Left renal cortex interstitium (tissue), 4 donors: ENCODE measurements at places on chromosomes 16 and 17.

- no peak for DNase-seq
Observed at GRCh38 chr17:44280392-44280937, 12.5 kb upstream of the SLC4A1 start.

DNA sequence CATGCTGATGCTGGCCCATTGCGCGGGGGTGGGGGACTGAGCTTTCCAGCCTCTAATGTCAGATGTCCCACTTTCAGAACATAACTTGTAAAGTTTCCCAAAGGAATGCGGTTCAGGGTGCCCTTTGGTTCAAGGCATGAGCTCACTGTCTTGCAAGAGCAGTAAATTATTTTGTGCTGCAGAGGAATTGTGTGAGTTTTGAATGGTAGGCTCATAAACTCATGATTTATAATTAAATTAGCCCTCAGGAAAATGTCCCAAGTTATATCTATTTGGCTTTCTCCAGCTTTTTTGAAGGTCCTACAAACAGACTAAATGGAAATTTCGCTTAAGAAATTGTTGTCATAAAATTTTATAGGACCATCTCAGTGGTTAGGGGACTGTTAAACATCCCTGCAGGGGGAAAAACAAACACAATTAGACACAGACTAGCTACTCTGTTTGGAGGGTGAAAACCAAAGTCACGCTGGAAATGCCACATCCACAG lies 321.8 kb downstream of the HS3ST3B1 start:
- peak; percentile 15 for DNase-seq

GRCh38 chr17:62919388-62919787 lies 46.6 kb upstream of the TANC2 start:
- no peak for DNase-seq

DNA sequence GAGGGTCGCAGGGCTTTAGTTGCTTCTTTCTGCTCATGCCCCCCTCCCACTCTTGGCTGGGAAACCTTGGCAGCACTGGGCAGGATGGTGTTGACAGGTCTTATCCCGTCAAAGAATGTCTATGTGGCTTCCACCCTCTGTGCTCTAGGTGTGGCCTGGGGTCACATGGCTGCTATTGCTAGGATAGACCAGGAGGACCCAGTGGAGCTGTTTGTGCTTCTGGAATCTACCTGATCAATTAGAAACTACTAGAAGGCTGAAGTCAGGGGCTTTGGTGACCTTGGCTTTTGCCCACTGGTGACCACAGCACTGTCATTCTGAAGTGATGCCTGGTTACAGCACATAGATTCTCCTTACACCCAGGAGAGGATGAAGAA lies 105.8 kb downstream of the CMIP start:
- DNase-seq: no peak

DNA sequence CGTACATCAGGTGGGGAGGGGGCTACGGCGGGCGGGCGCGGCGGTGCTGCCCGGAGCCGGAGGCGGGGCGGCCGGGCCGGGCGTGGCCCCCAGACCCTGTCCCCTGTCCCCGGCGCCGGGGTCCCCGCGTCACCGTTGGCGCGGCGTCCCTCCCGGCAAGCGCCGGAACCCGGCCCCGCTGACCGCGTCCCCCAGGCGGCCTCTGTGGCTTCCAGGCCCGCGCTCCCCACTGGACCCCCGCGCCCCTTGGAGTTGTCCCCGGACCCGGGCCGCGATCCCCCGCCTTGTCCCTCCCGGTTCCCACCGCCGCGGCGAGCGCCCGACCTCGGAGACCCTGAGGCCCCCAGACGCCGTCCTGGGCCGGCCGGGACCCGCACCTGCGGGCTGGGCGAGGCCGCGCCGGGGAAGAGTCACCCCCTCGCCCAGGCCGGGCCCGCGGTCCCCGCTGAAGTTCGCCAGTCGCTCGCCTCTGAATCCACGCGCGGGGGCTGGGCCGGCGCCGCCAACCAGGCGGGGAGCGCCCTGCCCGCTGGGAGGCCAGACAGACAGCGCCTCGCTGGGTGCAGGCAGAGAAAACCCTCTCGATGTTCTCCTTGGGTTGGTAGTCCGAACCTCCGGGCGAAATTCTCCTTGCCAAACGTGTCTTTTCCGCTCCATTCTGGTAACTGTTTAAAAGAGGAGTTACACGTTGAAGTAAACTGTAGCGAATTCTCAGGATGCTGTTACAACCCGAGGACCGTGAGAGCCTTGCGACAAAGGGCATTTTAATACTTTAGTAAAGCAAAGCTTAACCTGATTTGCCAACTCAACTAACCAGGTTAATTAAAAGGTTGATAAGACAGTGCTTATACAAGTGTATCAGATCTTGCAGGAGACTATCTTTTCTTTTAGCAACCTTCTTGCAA lies 761 bp downstream of the GAN start:
- no peak for DNase-seq

DNA sequence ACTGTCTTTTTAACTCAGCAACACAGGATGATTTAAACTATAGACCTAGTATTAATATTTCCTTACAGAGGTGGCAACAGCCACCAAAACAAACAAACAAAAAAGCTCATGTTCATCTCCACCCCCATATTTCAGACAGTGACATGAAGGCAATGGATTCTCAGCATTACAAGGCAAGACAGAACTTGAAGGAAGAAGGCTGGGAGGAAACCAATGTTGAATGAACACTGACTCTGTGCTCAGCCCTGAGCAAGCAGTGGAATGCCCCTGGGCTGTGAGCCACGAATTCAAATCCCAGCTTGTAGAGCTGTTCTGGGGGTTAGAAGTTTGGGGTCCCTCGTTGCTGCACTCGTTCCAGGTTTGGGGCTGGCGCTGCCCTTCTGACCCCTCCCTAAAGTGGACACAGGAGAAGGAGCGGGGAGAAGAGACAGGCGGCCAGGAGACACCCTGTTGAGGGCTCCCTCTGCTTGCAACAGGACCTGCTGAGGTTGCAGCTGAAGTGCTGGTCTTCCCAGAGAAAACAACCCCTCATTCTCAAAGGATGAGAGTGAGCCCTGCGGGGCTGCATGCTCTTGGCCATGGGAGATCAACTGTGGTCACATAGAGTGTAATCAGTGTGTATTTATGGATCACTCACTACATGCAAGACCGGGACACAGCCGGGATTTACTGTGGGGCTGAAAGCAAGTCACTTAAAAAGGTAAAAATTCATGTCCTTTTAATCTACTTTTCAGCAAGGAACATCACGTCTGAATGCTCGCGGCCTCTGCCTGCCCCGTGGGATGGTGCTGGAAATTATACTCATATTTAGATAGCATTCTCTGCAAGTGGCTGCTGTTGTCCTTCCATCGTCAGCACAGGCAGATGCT lies 34.3 kb downstream of the MYH3 start:
- DNase-seq: no peak

DNA sequence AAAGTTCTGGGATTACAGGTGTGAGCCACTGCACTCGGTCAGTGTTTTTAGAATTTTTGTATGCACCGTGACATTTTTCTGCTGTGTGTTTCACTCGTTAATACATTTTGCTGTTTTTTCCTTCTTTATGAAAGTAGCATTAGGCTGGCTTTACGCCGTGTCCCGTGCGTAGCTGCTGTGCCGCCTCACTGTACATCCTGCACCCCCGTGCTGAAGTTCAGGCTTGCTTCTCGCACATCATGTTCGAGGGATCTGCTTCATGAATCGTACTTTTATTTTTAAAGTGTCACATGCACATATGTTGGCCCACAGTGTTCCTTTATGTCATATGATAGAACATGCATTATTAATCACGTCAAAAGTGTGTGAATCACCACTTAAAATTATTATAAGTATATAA lies 84.4 kb upstream of the ZNF750 start:
- DNase-seq: no peak

GRCh38 chr17:77115510-77115909 lies 25.3 kb upstream of the SEC14L1 start:
- DNase-seq: no peak

DNA sequence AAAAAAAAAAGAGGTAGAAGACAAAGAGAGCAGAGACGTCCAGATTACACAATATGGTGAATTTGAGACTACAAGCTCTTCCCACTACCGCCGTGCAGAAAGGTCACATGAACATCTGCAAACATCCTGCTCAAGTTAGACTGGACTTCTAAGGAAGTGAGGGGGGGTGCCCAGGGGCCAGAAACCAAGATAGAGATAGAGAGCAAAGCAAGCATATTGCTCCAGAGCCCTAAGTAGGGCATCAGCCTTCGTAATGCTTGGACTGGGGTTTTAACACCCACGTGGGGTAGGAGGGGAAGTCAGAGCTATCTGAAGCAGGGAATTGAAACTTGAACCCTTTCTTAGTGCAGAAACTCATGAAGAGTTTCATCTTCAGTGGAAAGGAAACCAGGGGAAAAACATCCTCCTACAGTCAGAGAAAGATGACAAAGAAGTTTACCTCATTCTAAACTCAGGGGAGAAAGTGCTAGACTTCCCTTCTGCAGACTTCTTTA lies 8.7 kb downstream of the CLEC19A start:
- peak; percentile 7 for DNase-seq

- no peak for DNase-seq
Observed at GRCh38 chr17:51805185-51805584, 353.3 kb downstream of the CA10 start.

- DNase-seq: no peak
Observed at GRCh38 chr16:77721752-77722308, 484 bp upstream of the NUDT7 start.

GRCh38 chr16:88922114-88922825 lies 54.7 kb downstream of the CBFA2T3 start:
- DNase-seq: no peak

DNA sequence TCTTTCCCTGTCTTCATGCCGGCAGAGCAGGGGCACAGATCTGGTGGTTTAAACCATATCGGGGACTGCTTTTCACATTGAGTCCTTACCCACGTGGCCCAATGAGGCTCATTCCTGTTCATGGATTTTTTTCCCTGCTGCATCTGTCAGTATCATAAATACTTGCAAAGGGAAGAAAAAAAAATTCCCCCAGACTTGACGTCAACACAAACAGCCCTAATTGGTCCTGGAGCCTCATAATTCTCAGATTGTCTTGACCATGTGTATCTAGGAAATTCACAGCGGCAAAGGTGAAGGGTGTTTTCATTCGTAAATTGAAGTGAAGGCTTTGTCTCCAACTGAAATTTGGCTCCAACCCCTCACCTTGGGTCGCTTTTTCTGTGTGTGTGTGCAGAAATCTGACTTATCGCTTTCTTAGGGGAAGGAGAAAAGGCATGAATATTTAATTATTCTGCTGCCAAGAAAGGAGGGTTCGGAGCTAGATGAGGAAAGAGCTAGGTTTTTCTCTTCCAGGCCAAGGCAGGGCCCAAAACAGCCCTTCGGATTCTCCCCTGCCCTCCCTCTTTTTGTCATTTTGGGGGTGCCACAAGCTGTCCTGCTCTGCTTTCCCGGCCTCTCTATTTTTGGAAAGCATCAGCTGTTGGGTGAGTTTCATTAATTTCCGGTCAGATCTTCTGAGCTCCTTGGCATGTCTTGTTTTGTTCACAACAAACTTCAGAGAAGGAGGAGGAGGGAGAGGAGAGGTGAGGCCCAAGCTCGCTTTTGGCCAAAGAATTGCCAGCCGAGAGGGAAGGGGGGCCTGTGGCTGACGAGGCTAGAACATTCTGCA lies 17.8 kb upstream of the CIBAR2 start:
- DNase-seq: no peak

DNA sequence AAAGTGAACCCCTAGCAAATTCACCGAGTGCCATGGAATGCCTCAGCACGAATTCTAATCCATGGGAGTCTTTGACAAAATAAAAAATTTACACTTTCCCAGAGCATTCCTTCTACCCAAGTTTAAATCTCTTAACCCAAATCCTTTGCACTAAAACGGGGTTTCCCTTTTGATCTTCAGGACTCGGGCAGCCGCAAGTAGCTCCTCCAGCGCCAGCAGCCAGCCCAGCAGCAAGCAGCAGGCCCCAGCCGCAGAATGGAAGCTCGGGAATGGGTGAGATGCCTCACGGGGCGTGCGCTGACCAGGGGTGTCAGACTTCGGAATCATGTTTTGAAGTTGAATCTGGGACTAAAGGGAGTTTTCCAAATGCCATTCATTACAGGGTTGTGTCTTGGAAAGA lies 42.4 kb downstream of the RPA1 start:
- DNase-seq: no peak

DNA sequence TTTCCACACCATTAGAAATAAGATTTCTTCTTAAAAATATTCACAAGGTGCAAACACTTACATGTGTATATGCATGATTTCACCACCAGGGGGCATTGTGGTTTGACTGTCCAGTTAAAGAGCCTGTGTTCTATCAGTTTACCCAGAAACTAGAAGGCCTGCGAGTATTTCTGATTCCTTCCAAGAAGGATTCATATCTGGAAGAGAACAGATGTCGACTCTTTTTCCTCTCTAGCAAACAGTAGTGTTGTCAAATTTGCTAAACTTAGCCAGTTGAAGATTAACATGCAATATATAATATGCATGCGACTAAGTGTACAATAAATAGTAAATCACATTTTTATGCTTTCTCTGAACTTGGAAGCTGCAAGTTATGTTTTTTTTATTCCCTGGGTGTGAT lies 404.1 kb downstream of the WWOX start:
- DNase-seq: peak; percentile 72
